ENCODE measurements at places on chromosomes 16 and 17. TPM values are rescaled to one million over a fixed set of nuclear protein-coding genes. Genes with fewer than 3 reads are reported as not detected.
A peak's percentile ranks its signal among the peaks of the same experiment; 100 is the strongest.

Gene TBC1D3K
- total RNA-seq: not detected

Gene KRTAP1-5
- total RNA-seq: not detected

Gene CLDN6
- not detected for total RNA-seq

Gene TTYH2
- 5.6 TPM for total RNA-seq

Gene CLEC3A
- total RNA-seq: not detected

Gene CCL7
- not detected for total RNA-seq

GRCh38 chr16:30535106-30535776 is 583 bp upstream of the ZNF747 start:
- peak overlapping the region; percentile 99 for H3K27ac ChIP-seq

DNA sequence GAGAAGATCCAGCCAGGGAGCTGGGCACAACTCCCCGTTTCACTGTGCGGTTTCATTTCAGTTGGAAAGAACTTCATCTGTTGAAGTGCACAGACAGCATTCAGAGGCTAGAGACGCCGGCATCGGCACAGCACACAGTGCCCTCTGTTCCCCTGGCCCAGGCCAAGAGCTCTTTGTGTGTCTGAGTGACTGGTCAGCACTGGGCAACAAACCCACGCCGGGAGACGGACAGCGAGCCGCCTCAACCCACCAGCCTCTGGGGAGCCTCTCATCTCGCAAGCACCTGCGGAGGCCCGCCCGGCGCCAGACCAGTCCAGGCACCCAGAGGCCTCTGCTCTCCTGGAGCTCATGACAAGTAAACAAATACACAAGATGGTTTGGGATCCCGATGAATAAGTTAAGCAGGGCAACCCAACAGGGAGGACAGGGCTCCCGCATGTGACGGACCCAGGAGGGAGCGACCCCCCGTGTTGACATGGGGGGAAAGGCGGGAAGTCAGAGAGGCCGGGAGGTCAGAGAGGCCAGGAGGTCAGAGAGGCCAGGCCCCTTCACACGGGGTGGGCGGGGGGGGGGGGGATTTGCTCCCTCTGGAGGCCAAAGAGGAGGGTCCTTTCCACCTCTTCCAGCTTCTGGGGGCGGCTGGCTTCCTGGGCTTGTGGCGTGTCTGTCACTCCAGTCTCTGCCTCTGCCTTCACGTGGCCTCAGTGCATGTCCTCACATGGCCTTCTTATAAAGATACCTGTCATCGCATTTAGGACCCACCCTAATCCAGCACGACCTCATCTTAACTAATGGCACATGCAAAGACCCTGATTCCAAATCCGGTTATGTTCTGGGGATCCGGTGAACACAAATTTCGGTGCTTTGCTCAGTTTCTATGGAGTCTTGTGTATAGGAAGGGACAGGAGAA is 25.8 kb upstream of the KLHDC4 start:
- no peak overlapping the region for H3K27ac ChIP-seq
- no peaks in the 10 kb centered on the region for H3K27me3 ChIP-seq
- H3K4me1 ChIP-seq: peaks cover 2% of the 10 kb centered on the region

DNA sequence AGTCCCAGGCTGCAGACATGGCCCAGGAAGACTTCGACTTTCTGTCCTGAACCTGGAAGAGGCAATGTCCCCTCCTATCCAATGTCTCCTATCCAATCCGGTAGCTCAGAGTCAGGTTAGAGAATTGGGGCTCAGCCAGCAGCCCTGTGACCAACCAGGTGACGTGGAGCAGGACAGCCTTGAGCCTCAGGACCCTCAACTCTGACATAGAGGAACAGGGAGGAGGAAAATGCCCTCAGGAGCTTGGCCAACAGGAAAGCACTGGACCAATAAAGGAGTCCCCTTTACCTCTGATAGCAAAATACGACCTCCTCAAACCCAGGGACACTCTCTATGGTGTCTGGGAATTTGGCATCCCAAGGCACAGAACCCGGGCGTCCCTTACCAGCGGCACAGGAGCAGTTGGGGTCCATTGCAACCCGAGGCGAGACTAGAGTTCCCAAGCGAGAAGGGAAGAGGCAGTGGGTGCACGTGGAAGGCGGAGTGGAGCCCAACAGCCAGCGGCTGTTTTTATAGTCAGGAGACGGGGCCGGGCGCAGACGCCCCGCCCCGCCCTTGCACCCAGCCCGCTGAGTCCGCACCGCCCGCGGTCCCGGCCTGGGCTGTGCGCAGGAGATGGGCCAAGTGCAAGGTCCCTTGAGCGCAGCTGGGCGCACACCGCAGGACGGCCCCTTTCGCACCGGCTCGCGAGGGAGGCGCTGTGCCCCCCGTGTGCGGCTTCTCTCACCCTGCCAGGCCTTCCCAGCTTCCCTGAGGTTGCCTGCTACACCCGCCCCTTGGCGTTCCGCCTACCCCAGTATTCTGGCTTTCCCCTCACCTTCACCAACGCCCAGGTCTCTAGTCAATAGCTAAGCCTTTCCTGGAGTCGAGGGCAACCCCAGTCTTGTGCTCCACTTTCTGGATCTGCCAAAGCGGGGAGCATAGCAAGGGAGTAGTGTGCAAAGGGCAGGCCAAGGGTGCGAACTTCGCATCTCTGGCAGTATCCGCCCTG is at the start of gene MT1G:
MT1G (minus strand) TSS at position 485 of the 991 bp plus-strand sequence; CDS start at position 413, 72 bp downstream.
- H3K36me3 ChIP-seq: peaks cover 5% of the 10 kb centered on the region
- peaks cover 61% of the 10 kb centered on the region for H3K27me3 ChIP-seq
- H3K27ac ChIP-seq: no peak within 1 kb of the TSS
- H3K4me1 ChIP-seq: peaks cover 14% of the 10 kb centered on the region
- peak within 1 kb of the TSS; percentile 70 for H3K4me3 ChIP-seq
- DNase-seq: peak; percentile 74

- DNase-seq: no peak
- peaks cover 12% of the 10 kb centered on the region for H3K27me3 ChIP-seq
- no peaks in the 10 kb centered on the region for H3K36me3 ChIP-seq
- H3K4me3 ChIP-seq: no peak overlapping the region
Observed at GRCh38 chr17:80513892-80514291, 30.7 kb upstream of the RPTOR start.

- peaks cover 14% of the 10 kb centered on the region for H3K4me1 ChIP-seq
- DNase-seq: no peak
- H3K4me3 ChIP-seq: no peak overlapping the region
- no peaks in the 10 kb centered on the region for H3K27me3 ChIP-seq
- H3K27ac ChIP-seq: no peak overlapping the region
Observed at GRCh38 chr16:9134306-9134705, 42.9 kb downstream of the HAPSTR1 start.

GRCh38 chr16:27843800-27844199 is 219.7 kb downstream of the GSG1L start:
- no peak for DNase-seq
- peaks cover 18% of the 10 kb centered on the region for H3K27me3 ChIP-seq
- no peaks in the 10 kb centered on the region for H3K4me1 ChIP-seq
- H3K4me3 ChIP-seq: no peak overlapping the region
- no peak overlapping the region for H3K27ac ChIP-seq

GRCh38 chr16:55349867-55350266 is 25.9 kb downstream of the IRX6 start:
- DNase-seq: no peak
- no peak overlapping the region for H3K27ac ChIP-seq
- H3K4me3 ChIP-seq: no peak overlapping the region
- H3K4me1 ChIP-seq: no peaks in the 10 kb centered on the region
- H3K27me3 ChIP-seq: peaks cover 27% of the 10 kb centered on the region
- no peaks in the 10 kb centered on the region for H3K36me3 ChIP-seq

DNA sequence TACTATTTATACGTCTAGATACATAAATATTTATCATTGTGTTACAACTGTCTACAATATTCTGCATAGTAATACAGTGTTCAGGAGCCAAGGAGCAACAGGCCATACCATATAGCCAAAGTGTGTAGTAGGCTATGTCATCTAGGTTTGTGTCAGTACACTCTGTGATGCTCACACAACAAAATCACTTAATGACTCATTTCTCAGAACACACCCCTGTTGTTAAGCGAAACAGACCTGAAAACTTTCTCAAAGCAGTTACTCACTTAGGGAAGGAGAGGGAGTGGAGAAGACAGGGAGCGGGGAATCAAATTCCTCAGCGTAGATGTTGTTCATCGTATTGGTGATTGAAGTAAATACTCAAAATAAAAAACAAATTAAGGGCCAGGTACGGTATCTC is 269.5 kb downstream of the STX8 start:
- no peaks in the 10 kb centered on the region for H3K27me3 ChIP-seq
- no peak overlapping the region for H3K4me3 ChIP-seq

- H3K36me3 ChIP-seq: no peaks in the 10 kb centered on the region
- DNase-seq: no peak
- H3K4me1 ChIP-seq: peaks cover 14% of the 10 kb centered on the region
- no peaks in the 10 kb centered on the region for H3K27me3 ChIP-seq
Observed at GRCh38 chr17:73639932-73640331, 4.3 kb downstream of the SDK2 start.

- peak; percentile 79 for DNase-seq
- peak within 1 kb of the TSS; percentile 93 for H3K27ac ChIP-seq
- peaks cover 4% of the 10 kb centered on the region for H3K27me3 ChIP-seq
- peak within 1 kb of the TSS; percentile 95 for H3K4me3 ChIP-seq
- peaks cover 38% of the 10 kb centered on the region for H3K36me3 ChIP-seq
Observed at GRCh38 chr17:82317394-82318168, at the start of gene CD7. CD7 (minus strand) TSS chr17:82317608; CDS start chr17:82317495, 113 bp downstream.

GRCh38 chr16:55040366-55041086 is 109.9 kb downstream of the IRX5 start:
- no peak overlapping the region for H3K4me3 ChIP-seq
- H3K27me3 ChIP-seq: peaks cover 3% of the 10 kb centered on the region
- H3K36me3 ChIP-seq: no peaks in the 10 kb centered on the region
- no peak for DNase-seq

GRCh38 chr17:40547079-40547784 is 18.0 kb downstream of the CCR7 start:
- H3K4me3 ChIP-seq: no peak overlapping the region
- no peaks in the 10 kb centered on the region for H3K27me3 ChIP-seq
- peaks cover 84% of the 10 kb centered on the region for H3K4me1 ChIP-seq
- peaks cover 19% of the 10 kb centered on the region for H3K36me3 ChIP-seq
- DNase-seq: peak; percentile 74

- peaks cover 51% of the 10 kb centered on the region for H3K27me3 ChIP-seq
- no peak overlapping the region for H3K4me3 ChIP-seq
- H3K4me1 ChIP-seq: peaks cover 32% of the 10 kb centered on the region
- no peaks in the 10 kb centered on the region for H3K36me3 ChIP-seq
Observed at GRCh38 chr17:34384271-34384670, 21.2 kb upstream of the CCL1 start.

Measured in activated naive CD8-positive, alpha-beta T cell treated with anti-CD3 and anti-CD28 coated beads for 36 hours (primary cell).